ENCODE measurements at places on chromosomes 6 and 20.

DNA sequence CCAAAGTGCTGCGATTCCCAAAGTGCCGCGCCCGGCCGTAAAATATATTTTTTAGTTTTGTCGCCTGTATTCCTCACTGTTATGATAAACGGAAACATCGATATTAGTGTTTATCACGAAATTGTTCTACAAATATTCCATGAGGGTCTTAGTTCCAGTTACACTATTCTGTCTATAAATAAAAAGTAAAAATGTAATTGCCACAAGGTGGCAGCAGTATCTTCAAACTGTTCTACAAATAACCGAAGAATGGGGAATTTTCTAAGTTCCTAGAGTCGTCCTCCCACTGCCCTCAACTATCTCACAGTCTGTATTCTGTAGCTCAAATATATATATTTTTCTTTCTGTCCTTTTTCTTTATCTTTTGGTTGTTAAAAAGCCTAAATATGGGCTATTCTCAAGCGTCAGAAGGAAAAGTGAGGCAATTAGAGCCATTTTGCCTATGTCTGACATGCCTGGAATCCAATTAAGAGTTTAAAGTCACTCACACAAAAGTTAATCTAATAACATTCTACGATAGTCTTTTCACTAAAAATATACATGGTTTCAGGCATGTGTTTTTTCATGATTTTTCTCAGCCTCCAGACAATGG lies 14.2 kb upstream of the FAM162B start:
- no peak for DNase-seq

DNA sequence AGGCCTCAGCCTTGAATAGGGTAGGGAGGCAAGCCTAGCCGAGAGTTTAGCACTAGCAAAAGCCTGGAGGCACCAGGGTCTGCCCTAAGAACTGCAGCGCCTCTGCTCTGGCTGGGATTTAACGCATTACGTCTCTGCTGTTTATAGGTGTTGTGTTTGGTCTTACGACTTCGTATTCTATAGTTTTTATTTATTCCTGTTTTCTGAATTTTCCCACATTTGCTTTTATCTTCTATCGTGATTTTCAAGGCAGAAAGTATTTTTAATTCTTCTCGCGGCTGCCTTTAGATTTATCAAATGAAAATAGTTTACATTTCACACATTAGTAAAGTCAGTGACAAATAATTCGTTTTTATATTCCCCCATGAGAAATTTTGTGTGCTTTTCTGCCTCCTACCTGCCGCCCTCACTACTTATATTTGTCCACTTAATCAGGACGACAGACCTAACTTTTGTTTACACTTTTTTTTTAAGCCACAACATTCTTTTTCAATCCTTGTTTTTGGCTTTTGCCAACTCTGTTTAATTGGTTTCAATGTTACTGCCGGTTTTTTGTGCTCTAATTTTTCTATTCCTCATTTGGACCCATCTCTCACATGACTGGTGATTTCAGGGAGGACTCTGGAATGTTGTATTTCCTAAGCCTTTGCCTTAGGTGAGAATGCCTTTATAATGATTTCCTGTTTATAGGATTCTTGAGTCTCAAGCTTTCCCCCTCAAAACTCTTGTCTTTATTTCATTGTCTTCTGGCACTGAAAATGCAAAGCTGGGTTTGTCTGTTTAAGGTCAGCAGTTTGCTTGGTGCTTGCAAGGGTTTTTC lies 1.3 kb upstream of the LZTS3 start:
- no peak for DNase-seq

GRCh38 chr6:151015101-151015700 lies 149.7 kb downstream of the MTHFD1L start:
- DNase-seq, result no peak

- DNase-seq, result no peak
These were observed 27.4 kb upstream of the FAM135A start for GRCh38 chr6:70385901-70386300.

- DNase-seq, result no peak
These were observed 2.8 kb upstream of the ZNF512B start for GRCh38 chr20:63972312-63973159.

DNA sequence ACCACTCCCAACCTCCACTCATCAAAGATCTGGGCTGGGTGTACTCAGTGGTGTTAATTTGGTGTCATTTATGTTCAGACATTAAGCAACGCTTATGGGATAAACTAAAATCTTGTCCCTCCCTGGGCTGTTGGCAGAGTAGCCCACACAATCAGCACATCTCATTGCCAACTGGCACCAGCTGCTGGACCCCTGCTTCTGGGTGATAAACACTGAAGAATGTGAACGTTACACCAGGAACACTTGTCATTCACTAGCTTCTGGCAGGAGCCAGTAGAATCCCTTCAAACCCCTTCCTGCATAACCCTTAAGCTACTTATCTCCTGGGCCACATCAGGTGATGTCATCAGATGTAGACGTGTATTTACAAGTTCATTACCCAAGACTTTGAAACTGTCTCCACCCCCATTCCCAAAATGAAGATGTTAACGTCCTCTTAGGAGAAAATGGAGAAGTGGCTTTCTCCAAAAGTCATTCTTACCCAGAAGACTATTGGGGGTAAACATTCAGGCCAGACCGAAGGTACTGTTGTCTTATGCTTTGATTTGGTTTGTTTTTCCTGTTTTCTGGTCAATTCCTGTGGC lies 107.8 kb upstream of the CD93 start:
- no peak for DNase-seq

- DNase-seq, result no peak
These were observed 56.8 kb downstream of the B3GAT2 start for GRCh38 chr6:70900047-70900446.

DNA sequence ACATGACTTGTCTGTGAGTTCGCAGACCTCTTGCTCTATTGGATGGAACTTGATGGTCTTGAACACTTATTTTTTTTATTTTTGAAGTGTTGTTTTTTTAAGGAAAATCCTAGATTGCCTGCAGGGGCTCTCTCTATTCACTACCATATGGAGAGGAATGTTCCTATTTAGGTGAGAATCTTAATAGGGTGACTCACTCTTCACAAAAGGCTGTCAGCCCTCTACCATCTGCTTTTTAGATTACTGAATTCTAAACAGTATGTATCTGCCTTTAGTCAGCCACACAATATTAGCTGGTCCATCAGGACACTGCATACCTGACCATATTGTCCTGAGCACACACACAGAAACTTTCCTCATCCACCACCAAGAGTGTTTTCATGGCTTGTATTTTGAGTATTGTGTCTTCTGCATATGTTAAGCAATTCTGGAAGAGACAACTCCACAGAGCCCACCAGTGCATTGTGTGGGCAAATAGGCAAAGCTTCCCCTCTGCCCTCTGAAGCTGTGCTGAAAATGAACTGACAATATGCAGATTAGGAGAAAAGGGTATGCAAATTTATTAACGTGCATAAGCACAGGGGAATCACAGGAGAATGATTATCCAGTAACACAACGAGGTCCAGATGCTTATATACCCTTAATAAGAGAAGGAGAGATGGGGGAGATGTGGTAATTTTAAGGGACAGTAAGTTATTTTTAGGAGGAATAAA lies 6.6 kb upstream of the BTBD9 start:
- no peak for DNase-seq

DNA sequence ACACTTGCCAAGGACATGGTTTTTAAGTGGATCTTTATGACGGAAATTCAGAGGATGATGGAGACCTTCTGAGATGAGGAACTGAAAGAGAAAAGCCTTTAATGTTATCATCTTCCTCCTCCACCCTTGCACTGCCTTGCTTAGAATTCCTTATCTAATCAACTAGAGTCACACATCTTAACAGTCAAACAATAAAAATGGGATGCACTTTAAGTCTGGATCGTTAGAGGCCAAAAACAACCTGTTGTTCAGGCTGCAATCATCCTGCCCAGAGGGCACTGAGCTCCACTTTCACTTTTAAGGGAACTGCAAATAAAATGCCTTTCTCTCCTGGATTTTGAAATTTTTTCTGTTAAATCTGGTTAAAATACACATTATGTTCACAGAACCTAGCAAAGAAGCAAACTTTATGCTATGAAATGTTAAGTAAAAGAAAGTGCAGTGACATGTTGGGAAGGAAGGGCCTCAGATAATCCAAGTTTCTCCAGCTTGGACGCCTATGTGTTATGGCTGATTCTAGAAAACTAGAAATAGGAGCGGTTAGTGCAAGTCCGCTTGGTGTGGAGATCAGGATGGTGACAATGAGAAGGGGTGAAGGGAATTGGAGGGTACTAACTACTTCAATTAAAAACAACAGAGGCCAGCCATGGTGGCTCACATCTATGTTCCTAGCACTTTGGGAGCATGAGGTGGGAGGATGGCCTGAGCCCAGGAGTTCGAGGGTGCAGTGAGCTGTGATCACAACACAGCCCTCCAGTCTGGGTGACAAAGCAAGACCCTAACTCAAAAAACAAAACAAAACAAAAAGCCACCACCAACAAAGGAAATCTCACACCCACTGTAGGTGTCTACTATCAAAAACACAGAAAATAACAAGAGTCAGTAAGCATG lies 66.4 kb upstream of the KIF13A start:
- DNase-seq, result no peak
